Hematopoietic multipotent progenitor cell treated with erythropoietin and hydrocortisone succinate and interleukin-3 and kit ligand, for 17 days (in vitro differentiated cells): ENCODE measurements at places on chromosomes 5 and 9.

DNA sequence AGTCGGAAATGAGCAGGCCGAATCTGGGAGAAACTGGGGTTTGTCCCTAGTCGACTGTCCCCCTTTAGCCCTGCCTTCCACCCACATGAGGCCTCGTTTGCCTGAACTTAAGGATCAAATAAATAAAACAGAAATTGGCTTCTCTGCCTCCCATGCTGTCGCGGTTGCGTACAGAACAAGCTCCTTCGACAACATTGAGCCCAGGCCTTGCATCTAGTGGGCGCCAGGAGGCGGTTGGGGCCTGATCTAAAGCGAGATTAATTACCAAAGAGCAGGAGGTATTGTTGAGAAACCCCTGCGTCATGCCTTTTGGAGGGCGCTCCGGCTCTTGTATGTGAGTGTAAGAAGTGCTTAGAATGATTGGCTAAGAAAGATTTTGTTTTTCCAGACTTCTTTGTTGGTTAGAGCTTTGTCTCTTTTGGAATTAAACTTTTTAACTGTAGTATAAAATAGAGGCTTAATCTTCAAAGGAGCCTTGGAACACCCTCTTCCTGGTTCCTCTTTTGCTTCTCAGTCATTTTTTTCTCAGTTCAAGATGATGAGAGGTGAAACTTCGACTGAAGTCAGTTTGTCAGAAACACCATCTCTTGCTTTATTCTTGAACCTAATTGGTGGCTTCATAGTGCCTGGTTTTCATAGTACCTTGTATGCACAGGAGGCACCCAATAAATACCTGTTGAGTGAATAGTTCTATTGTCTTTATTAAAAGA lies 828 bp downstream of the ATP6V0E1 start:
- DNase-seq = peak; percentile 84

DNA sequence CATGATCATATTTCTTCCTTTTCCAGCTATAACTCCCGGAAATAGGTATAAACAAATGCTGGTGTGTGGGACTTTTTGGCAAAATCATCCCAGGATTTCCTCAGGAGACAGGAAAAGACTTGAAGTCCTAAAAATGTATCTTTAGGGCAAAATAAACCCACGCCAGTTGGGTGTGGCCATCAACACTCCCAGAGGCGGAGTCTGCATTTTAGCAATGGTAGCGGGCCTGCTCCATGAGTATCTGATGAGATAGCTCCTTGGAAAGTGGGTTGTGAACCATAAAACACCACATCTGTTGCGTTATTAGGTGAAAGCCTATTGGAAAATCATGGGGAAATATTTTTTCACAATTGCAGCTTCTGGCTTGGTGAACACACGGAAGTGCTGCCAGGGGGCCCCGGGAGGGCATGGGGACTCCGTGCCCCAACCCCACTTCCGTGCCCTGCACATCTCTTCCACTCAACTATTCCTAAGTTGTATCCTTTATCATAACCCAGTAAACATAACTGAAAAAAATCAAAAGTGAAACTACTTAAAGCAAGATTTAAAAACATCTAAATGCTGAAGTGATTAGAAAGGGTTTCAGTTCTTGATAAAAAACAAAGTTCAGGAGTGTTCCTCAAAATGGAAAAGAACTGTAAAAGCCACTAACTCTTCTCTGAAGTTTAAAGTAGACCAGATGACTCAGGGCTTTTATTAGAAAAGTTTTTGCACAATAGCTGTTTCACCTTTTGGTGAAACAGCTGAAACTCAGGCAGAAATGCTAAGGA lies 111.2 kb downstream of the LRRC70 start:
- no peak for DNase-seq

DNA sequence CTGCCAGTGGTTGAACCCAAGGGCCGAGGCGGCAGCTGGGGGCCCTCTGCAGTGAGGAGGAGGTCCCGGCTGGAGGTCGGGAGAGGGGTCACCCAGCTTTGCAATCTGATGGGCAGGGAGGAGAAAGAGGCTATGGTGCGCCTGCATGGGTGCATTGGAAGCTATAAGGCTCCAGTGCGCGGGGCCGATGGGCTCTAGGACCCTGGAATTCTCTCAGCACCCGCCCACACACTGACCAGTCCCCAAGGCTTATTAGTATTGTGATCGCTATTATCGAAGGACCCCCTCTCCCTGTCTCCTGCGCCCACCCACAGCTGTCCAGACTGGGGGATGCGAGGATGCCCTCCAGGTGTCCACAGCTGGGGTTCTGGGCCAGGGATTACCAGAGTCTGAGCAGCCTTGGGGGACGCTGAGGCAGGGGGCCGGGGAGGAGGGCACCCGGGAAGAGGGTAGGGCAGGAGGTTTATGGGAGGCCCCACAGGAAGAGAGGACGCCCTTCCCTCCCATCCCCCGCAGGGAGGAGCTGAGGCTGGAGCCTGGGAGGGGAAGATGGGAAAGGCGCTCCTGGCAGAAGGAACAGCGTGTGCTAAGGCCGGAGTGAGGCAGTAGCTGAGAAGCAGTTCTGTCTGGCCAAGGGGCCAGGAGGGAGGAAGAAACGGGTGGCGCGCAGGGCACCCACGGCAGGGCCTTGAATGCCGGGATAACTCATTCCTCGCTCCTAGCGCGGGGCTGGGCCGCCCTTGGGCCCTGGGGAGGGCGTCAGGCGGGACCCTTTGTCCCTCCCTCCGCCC lies 24.2 kb downstream of the C9orf50 start:
- DNase-seq = no peak

DNA sequence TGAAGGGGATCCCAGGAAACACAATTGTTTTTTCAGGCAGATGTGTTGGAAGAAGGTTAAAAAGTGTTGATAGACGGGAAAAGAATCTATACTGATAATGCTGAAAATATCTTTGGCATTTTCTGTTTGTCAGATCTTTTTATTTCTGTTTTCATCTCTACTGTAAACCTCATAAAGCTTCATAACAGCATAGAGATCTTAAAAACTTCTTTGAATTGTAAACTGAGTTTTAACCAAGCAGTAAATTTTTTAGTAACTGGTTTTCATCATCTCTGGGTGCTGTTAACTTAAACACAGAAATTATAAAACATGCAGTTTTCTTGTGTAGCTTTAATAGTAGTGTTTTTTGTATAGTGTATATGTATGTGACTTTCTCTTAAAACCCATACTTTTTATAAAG lies 227.0 kb downstream of the WDR70 start:
- no peak for DNase-seq

DNA sequence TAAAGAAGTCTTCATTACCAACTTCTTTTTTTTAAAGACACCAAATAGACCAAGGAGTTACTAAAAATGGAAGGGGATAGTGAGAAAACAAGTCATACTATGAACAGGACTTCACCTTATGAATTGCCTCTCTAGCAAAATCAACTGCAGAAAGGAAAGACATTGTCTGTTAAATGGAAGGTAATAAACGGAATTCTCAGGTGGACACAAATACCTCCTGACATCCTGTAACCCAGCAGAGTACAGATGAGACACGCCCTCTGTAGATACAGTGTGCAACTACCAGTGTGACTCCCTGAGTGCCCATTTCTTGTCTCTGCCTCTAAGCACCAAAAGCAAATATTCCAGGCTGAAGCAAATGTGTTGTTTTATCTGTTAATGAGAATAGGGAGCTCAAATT lies 12.2 kb upstream of the PLPP1 start:
- no peak for DNase-seq

GRCh38 chr5:92687821-92688722 lies 892.9 kb downstream of the NR2F1-AS1 start:
- DNase-seq = no peak
